ENCODE measurements at places on chromosomes 1 and 21.

GRCh38 chr1:28208818-28209441 lies 23.9 kb downstream of the DNAJC8 start:
- peak; percentile 66 for DNase-seq

DNA sequence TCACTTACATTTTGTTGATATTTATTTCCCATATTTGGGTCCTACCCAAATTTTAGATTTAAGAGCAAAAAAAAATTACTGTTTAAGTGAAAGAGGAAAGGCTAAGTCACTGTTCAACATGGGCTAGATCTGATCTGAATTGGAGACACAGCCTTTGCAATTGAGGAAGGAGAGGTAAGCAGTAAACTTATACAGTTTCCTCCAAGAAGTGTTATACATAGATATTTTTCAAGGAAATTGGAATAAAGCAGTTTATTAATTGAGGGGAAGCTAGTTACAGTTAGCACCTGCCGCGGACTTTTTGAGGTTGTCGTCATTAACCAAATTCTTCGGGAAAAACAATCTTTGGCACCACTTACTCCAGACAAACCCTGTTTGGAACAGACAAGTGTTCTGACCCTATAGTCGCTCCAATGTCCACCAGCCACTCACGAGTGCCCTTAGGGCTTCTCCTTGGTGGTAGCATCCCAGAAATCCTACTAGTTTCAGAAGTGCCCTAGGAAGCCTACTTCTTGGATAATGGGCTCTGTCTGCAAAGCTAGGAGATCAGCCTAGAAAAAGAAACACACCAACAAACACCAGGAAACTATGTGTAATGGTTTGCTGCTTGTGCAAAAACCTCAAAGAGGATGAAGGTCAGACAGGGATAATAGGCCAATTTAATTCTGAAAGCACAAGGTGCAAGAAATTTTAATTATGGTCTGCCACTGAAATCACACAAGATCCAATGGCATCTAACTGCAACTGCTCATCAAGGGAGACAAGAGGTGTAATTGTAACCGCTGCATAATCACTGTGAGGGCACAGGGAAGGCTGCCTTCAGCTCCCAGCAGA lies 2.5 kb downstream of the WLS start:
- no peak for DNase-seq

DNA sequence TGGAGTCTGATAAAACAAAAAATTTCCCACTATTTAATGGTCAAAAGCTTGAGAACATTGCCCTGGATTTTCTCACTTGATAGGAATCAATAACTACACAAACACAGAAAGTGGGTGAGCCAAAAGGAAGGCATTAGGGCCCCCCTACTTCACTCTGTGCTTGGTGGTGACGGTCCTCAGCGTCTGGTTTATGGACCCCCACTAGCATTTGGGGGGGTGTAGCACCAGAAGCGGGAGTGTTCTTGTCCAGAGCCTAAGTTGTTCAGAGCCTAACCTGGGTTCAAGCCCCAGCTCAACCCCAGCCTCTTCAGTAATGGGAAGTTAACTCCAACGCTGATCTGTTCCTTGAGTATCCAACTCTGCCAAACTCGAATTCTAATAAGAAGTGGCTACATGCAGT lies 33.1 kb downstream of the STPG1 start:
- DNase-seq = peak; percentile 19

GRCh38 chr1:111666828-111667227 lies 47.2 kb downstream of the RAP1A start:
- no peak for DNase-seq

DNA sequence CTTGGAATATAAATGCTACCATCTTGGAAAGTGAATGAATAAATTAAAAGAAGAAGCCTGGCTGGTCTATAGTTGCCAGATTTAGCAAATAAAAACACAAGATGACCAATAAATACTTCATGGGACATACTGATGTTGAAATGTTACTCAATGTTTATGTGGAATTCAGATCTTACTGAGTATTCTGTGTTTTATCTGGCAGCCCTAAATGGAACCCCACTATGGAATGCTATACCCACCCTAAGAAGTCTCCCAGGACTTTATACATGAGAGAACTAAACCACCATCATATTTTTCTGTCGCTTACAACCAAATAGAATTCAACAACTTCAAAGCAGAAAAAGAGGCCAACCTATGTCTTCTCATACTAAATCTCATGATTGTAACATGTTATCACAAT lies 177.6 kb upstream of the HMCN1 start:
- no peak for DNase-seq

DNA sequence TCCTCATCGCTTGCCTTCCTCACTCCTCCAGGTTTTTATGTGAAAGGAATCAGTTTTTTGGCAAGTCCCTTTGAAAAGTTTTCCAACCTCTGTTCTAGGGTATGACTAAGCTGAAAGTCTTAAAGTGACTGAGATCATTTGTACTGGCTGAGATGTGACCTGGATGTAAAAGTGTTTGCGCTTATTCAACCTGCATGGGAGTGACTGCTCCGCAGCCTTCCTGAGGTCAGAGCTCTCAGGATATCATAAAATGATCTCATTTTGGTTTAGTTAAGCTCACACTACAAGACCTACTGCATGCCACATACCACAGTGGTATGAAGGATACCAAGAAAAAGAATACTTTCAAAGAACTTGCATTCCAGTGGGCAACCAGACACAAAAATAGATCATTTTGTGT lies 29.8 kb upstream of the TADA1 start:
- peak; percentile 92 for DNase-seq

DNA sequence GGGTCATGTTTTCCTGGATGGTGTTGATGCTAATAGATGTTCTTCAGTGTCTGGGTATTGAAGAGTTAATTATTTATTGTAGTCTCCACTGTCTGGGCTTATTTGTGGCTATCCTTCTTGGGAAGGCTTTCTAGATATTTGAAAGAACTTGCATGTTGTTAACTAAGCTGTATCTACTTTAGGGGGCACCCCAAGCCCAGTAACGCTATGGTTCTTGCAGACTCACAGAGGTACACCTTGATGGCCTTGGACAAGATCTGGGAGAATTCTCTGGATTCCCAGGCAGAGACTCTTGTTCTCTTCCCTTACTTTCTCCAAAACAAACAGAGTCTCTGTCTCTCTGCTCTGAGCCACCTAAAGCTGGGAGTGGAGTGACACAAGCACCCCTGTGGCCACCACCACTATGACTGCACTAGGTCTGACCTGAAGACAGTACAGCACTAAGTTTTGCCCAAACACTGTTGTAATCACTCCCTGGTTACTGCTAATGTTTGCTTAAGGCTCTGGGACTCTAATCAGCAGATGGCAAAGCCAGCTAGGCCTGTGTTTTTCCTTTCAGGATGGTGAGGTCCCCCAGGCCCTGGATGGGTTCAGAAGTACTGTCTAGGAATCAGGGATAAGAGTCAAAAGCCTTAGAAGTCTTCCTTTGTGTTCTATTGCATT lies 76.5 kb upstream of the C1orf21 start:
- DNase-seq = no peak

GRCh38 chr1:184425449-184426277 lies 38.8 kb downstream of the C1orf21 start:
- DNase-seq = no peak

DNA sequence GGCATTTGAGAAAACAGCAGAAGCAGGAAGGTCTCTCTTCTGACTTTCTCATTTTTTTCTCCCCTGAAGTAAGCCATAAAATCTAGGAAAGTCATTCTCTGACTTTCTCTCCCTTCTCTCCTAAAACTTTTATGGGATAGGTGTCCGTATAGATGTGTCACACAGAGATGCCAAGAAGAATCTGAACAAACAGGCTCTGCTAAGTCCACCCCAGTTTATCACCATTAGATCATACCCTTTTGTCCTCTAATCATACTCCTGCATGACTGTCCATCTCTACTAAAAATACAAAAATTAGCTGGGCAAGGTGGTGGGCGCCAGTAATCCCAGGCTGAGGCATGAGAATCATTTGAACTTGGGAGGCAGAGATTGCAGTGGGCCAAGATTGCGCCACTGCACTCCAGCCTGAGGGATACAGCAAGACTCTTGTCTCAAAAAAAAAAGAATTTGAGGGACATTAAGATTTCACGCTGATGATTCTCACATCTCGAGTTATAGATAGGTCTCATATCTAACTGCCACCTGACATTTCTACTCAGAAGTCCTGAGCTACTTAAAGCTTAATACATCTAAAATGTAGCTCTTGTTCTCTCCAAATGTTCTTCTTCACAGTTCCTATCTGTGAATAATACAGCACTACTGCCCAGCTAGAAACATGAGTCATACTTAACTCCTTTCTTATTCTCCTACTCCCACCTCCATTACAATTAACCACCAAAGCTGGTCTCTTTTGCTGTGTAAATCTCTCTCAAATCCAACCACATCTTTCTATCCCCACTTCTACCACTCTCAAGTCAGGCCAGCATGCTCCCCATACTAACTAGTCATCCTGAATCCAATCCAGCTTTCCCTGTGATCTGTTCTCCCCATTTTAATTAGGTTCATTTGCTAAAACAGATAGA lies 47.7 kb downstream of the ZNF644 start:
- no peak for DNase-seq

- no peak for DNase-seq
Measured at GRCh38 chr1:19606817-19607642, 37.1 kb upstream of the NBL1 start.

- peak; percentile 52 for DNase-seq
Measured at GRCh38 chr1:214419650-214420049, 131.8 kb downstream of the PTPN14 start.

GRCh38 chr1:47558601-47559593 lies 121.1 kb downstream of the FOXD2 start:
- no peak for DNase-seq

DNA sequence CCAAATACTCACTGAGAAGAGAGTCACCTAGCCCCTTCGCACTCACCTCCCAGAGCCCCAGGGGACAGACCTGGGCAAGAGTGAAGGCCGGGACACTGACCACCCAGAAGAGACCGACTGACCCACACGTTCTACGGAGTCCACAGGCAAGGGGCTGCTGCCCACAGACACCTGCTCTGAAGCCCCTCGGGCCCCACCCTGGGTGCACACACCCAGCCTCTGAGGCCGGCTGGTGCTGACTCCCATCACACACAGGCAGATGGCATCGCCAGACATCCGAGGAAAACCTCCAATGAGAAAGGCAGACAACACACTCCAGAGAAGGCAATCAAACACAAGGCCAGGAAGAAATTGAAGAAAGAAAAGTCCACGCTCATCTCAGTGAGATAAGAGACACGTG lies 22.1 kb downstream of the WDR4 start:
- no peak for DNase-seq

GRCh38 chr1:54410359-54410758 lies 4.2 kb upstream of the SSBP3 start:
- DNase-seq = no peak

GRCh38 chr1:221138516-221138915 lies 259.3 kb downstream of the HLX start:
- no peak for DNase-seq

GRCh38 chr1:16208270-16208987 lies 4.0 kb downstream of the ARHGEF19 start:
- peak; percentile 45 for DNase-seq

DNA sequence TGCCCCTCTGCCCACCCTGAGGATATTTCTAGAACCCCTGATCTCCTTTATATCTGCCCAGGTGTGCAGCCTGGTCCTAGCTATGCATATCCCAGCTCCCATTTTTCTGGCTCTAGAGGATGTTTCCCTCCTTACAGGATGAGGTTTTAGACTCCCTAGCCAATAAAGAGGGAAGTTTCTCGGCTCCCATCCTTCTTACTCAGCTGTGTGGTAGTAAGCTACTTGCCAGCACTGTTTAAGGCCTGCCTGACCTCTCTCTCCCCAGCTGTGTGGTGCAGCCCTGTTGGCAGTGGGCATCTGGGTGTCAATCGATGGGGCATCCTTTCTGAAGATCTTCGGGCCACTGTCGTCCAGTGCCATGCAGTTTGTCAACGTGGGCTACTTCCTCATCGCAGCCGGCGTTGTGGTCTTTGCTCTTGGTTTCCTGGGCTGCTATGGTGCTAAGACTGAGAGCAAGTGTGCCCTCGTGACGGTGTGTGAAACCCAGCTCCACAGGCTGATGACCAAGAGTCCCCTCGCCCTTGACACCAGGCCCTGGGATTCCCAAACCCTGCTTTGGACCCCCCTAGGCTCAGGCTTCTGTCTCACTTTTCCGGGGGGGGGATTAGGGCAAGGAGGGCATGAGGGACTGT lies 7.8 kb upstream of the P3R3URF start:
- DNase-seq = no peak

DNA sequence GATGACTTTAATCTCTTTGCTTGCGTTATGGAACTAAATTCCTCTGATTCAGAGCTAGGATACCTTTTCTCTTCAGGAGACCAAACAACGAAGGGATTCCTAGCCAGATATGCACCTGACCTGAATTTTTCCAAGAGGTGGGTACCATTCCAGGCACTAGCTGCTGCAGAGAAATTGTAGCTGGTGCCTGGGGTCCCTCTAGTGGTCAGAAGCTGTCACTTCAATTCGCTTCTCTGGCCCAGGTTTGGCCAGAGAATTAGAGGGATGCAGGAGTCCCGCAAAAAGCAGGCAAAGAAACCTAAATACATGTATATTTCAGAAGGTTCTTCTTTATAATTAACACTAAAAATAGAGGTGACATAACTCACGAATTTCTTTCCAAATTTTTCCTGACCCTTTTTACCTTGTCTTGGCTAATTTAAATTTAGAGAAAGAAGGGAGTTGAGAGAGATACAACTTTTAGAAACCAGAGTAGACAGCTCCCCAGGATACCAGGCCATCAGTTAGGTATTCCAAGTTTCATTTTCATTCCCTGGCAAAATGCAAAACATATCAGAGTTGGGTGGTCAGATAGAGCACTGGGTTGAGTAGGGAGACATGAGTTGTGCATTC lies 9.6 kb downstream of the ACKR1 start:
- peak; percentile 24 for DNase-seq

DNA sequence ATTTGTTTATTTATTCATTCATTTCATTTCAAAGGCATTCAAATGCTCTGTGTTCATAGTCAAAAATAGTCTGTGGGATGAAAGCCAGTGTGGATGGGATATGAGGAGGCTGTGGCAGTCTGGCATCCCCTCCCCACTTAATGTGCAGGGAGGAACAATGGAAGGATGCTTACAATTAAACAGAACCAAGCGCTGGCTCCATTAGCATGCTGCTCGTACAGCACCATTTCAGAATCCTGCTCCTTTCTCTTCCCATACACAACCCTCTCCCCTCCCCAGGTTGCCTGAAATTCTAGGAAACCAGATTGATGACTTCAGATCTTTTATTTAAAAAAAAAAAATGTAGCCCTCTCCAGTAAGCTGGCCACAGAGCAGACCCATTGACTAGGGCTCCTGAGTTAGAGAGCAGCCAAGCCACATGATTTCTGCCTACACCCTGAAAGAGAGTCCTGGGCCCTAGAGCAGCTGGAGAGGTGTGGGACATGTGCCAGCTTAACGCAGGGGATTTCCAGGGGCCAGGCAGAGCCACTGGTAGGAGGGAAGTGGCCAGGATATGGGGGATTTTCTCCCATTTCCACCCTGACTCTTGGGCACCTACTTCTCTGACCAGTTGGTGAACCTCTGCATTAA lies 205.2 kb downstream of the ASTN1 start:
- DNase-seq = no peak

DNA sequence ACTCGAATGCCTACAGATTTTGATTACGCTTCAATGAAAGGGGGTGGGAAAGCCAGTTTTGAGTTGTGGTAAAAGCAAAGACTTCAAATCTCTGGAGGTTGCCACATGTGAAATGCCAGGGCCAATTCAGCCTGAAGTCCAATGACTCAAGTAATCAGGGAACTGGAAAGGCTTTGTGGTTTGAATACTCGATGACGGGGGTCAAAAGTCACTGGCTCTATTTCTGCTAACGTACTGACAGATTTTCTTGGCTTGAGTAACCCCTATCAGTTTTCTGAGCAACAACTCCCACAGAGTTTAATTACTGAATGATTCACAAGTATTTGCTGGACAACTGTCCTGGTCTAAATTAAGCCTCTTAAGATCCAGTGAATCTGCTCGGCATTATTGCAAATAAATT lies 152.2 kb downstream of the SIPA1L2 start:
- DNase-seq = peak; percentile 14

GRCh38 chr21:29261555-29262540 lies 36.9 kb upstream of the BACH1 start:
- no peak for DNase-seq
